ENCODE measurements at places on chromosomes 1 and 21. TPM values are rescaled to one million over a fixed set of nuclear protein-coding genes. Genes with fewer than 3 reads are reported as not detected.

The CELA2A gene
- total RNA-seq: not detected

The C1orf116 gene
- total RNA-seq: 146 TPM

The RCSD1 gene
- total RNA-seq: 27.2 TPM

The PLA2G2D gene
- 0.13 TPM for total RNA-seq

The TBX19 gene
- total RNA-seq: 1.2 TPM

The PCAT6 gene
- not detected for total RNA-seq

The ADAM30 gene
- not detected for total RNA-seq

The PLXNA2 gene
- total RNA-seq: 106 TPM

The ADGRB2 gene
- 1.2 TPM for total RNA-seq

The MIXL1 gene
- total RNA-seq: not detected

The RXFP4 gene
- not detected for total RNA-seq

The INSRR gene
- total RNA-seq: not detected

The CFAP107 gene
- 3.4 TPM for total RNA-seq

The NLRP3 gene
- total RNA-seq: 4.1 TPM

The UBXN10 gene
- 5.9 TPM for total RNA-seq

The SRRM1 gene
- total RNA-seq: 94.2 TPM

The SAMD13 gene
- total RNA-seq: 1.9 TPM

The RIPK4 gene
- 18.6 TPM for total RNA-seq

The PLCH2 gene
- 4.9 TPM for total RNA-seq

The HSD3B2 gene
- not detected for total RNA-seq

The RNU1-1 gene
- total RNA-seq: under 0.01 TPM

The B3GALT2 gene
- 1.0 TPM for total RNA-seq

The LCE2A gene
- not detected for total RNA-seq

The FNDC10 gene
- total RNA-seq: 21.0 TPM

The DCDC2B gene
- 3.8 TPM for total RNA-seq

The CHRM3 gene
- 4.9 TPM for total RNA-seq

The CD46 gene
- 283 TPM for total RNA-seq

The COL6A1 gene
- 351 TPM for total RNA-seq

The NPL gene
- 25.6 TPM for total RNA-seq

The CLDN8 gene
- total RNA-seq: not detected

The CYB561D1 gene
- 9.7 TPM for total RNA-seq

The TMPRSS2 gene
- 195 TPM for total RNA-seq

The ZBTB8OS gene
- 43.9 TPM for total RNA-seq

The CD247 gene
- 7.9 TPM for total RNA-seq

The LCE2C gene
- not detected for total RNA-seq

The PKLR gene
- total RNA-seq: not detected

The CELA2B gene
- not detected for total RNA-seq

The STXBP3 gene
- 67.1 TPM for total RNA-seq

The SCAF4 gene
- total RNA-seq: 31.6 TPM

The SERINC2 gene
- 44.6 TPM for total RNA-seq

The PROK1 gene
- not detected for total RNA-seq

The ANGPTL3 gene
- total RNA-seq: not detected

The LCE3E gene
- total RNA-seq: not detected

The LAPTM5 gene
- 175 TPM for total RNA-seq

The AMY1C gene
- total RNA-seq: 32.2 TPM

The CGN gene
- total RNA-seq: 106 TPM

The OR10Z1 gene
- total RNA-seq: not detected

The OR2L2 gene
- total RNA-seq: 0.20 TPM
